ENCODE measurements at places on chromosomes 2 and 18.

DNA sequence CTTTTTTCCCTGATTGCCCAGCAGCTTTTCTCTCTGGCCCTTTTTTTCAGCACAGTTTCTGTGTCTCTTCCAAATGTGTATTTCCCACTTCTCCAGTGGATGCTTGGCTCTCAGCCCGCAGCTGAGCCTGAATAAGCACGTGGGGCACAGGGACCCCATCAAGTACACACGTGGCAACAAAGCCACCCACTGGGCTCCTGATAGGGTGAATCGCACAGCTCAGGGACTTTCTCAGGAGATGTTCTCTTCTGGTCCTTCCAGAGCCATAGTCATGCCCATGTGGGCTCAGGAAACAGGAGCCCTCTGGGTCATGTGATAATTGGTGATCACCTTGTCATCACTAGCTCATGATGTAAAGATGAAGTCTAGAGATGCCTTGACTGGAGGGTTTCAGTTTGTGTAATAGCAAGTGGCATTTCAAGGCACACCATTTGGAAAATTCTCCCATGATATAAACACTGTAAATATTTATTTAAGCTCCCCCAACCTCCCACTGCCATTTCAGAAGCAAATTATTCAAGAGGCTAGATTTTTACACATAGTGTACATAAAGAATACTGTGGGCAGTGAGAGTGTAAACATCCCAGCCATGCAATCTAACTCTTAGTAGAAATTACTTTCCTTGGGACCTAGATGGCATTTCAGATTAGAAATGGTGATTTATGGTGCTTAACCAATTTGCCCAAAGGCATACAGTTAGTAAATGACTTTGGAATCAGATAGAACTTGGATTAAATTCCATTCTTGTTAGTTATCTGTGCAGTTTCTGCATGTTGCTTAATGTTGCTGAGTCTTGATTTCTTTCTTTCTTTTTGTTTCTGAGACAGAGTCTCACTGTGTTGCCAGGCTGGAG, 597.5 kb downstream of the SLC4A3 start:
- peak; percentile 87 for DNase-seq

- DNase-seq = no peak
These were observed 213.1 kb downstream of the NBAS start for GRCh38 chr2:15348045-15348444.

GRCh38 chr18:75277610-75277928, 67.0 kb downstream of the TSHZ1 start:
- DNase-seq = no peak

- DNase-seq = no peak
These were observed 70.7 kb downstream of the PMS1 start for GRCh38 chr2:189854940-189855339.

GRCh38 chr18:38491195-38491594, 925.6 kb upstream of the CELF4 start:
- no peak for DNase-seq

DNA sequence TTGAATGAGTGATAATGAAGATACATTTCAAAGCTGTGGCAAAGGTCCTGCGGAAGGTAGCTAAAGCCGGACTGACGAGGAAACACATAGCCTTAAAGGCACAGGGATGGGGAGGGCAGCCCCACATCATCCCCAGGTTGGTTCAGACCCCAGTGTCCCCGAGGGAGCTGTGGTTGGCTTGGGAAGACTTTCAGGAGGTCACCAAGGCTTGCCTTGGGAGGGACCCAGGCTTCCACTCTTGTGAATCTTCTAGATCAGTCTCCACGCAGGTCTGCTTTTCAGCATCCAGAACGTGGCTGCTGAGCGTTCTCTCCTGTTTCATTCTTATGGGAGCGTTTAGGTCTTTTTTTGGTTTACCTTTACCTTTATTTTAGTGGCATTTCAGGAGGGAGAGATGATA, 16.8 kb downstream of the KIF1A start:
- no peak for DNase-seq

DNA sequence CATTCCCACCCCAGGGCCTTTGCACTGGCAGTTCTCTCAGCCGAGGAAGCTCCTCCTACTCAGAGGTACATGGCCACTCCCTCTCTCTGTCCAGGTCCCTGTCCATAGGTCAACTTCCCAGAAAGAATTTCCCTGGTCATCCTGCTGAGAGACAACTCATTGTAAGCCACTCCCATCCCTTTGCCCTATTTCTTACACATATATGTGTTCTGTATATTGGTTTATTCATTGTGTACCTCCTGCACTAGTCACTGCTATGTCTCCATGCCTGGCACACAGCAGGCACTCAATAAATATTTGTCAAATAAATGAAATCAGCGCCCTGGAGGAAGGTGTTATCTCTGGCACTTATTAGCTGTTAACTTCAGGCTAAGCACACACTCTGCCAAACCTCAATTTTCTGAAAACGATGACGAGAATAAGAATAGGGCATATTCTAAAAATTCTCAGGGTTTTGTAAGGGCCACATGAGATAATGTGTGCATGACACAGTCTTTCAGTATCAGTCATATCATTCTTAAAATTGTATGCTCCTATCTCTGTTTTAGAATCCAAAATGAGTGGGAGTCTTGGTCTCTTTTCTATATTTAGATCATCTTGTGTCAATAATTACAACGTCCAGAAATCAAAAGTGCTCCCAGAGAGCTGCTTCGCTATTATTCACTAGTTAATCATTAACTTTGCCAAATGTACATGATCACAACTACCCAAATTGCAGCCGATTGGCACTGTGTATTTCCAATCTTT, 198.0 kb downstream of the ALK start:
- no peak for DNase-seq

GRCh38 chr2:21480162-21480561, 356.4 kb downstream of the TDRD15 start:
- no peak for DNase-seq

GRCh38 chr2:69741229-69741574, 732 bp upstream of the ANXA4 start:
- no peak for DNase-seq

DNA sequence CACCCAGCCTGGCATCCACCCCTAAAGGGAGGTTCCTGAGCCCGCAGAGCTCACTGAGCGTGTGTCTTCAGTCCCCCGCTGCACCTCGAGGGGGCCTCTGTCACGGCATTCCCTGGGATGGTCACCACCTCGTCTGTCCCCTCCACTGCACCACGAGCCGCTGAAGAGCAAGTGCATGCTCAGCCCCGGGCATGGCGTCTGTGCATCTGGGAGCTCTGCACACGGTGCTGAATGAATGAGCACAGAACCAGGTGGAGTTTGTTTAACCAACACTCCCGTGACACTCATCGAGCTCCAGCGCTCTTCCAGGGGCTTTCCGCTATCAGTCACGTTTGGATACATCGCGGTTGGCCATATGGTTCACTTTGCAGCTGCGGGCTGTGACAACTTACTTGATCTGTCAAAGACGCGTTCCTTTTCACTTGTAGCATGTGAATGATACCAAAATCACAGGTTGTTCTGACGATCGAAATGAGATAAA, 9.2 kb downstream of the ALLC start:
- no peak for DNase-seq

DNA sequence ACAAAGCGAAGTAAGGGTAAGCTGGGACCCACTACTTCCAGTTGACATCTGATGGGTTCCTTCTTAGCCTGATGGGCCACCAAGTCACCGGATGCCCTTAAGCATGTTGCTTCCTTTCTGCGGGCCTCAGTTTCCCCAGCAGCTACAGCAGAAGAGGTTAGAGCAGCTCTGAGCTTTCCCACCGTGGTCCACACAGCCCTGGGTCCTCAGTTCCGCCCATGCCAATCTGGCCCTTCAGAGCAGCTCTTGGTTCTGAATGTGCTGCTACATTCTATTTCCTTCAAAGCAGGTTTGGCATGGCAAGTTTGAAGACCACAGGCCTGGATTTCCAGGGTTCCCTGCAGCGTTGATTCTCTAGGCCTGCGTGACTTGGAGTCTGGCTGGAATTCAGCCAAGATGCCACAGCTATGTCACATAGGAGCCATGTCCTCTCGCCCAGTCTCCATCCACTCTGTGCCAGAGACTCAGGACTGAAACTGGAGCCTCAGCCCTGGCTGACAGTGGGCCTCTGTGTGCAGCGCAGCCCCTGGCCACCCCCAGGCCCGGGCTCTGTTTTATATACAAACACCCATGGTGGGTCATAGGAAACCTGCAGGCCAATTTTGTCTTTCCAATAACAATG, 79.6 kb downstream of the TFCP2L1 start:
- DNase-seq = no peak

- no peak for DNase-seq
These were observed 308.9 kb downstream of the PDE11A start for GRCh38 chr2:177763531-177764265.

DNA sequence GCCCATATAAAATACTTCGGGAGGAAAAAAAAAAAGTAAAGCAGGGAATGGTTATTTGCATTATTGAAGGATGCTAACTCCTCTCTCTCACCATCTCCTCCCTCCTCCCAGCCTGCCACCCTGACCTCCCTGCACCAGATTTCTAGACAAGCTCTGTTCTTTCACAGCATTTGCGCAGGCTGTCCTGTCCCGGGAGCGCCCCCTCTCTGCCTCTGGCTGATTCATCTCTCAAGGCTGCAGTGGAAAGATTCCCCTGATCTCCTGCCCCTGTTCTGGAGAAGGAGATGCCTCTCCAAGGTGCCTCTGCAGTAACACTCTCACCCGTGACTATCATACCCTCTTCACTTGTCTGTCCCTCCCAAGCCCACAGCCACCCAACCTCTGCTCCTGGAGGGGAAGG, 38.5 kb downstream of the COL4A4 start:
- no peak for DNase-seq

DNA sequence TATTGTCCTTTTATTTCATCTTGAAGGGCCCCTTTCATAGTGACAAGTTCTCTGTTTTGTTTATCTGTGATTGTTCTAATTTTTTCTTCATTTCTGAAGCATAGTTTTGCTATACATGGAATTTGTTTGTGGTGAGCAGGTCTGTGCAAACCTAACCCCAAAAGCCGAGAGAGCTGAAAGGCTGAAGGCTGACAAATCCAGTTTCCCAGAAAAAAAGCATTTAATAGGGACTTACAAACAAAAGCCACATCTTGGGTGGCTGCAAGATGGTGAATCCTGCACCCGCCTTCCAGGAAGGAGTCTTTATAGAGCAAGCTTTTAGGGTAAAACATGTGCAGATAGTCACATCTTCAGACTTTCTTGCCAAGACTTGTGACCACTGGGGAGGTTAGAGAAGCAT, 473.4 kb upstream of the TRIB2 start:
- DNase-seq = no peak

DNA sequence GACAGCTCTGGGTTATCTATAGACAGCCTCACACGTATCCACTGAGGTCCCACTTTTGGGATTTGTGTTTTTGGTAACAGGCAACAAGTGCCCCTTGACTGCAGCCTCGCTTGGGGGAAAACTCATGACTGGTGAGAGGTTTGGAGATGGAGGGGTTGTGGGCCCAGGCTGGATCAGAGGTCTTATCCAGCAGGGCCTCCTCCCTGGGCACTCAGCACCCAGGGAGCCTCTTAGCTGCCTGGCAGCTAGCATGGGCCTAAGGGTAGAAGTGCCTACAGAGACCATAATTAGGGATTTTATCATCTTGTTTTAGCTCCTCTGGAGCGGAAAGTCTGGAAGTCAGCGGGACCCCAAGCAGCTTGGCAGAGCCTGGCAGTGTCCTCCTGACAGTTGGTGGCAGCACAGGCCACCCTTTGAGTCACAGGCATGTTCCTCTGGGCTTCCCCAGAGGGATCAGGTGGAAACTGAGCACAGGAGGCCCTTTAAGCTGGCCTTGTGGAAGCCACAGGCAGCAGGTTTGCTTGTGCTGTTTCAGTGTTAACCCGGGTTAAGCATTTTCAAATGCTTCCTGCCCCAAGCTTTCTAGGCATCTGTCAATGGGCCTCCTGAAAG, 143.1 kb downstream of the KCTD1 start:
- DNase-seq = no peak

GRCh38 chr18:46856973-46857372, 60.3 kb downstream of the PIAS2 start:
- no peak for DNase-seq

DNA sequence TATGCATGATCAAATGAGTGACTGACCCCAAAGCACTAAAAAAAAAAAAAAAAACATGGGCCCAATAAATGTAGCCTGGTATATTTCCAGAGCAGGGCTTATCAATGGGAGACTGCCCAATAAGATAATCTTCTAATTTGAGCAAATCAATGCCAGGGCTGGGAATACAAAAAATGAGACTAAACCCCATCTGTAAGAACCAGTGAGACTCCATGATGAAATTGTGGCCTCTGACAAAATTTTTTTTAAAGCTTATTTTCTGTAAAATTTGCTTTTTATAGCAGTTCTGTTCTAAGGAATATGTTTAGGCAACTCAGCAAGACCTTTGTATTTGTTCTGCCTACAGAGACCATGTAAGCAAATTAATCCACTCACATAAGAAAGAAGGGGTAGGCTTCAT, 186.8 kb upstream of the CCDC150 start:
- DNase-seq = no peak

GRCh38 chr18:3898861-3899613, 449.1 kb downstream of the TGIF1 start:
- no peak for DNase-seq

GRCh38 chr2:135208016-135208415, 155.9 kb downstream of the RAB3GAP1 start:
- DNase-seq = no peak

- no peak for DNase-seq
These were observed 92.5 kb upstream of the SLC35G4 start for GRCh38 chr18:11516751-11517503.

DNA sequence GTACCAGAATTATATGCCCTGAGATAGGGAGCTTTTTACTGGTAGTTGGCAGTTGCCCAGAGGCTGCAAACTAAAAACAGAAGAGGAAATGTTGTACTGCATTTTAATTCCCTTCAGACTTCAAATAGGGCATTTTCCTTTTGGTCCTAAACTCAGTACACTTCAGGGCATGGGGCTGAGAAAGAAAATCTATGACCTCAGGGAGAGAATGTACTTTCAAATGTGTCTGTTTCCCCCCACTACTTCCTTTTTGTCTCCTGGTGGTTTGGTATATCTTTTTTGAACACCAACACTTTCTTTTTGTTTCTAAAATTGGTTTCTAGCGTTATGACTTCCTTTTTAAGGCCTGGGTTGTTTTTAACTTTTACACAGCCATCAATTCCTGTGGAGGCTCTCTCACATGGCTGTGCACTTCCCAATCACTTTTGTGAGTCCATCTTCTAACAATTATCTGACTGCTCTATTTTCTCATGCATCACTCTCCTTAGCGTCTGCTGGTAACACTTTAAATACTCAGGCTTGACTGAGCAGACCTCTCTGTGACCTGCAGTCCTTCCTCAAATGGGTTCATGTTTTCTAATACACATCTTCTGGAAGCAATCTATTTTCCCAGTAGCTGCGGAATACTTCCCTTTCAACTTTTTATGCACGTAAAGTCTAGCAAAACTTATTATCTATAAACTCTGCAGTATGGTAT, 596.0 kb downstream of the LRP1B start:
- DNase-seq = no peak
